Fibroblast of the aortic adventitia (primary cell): ENCODE measurements at places on chromosomes 16 and 17. TPM values are rescaled to one million over a fixed set of nuclear protein-coding genes. Genes with fewer than 3 reads are reported as not detected.

GRCh38 chr16:89442588-89442987 is 47.8 kb downstream of the ANKRD11 start:
- no peak for DNase-seq

SSTR5 gene
- total RNA-seq, result not detected in 2 replicates

RNF227 gene
- total RNA-seq, result 2.8 and 27.4 TPM in 2 replicates

PRKCB gene
- total RNA-seq, result 0.16 TPM in 1 of 2 replicates, not detected in the other
